ENCODE measurements at places on chromosomes 6 and 20.
A peak's percentile ranks its signal among the peaks of the same experiment; 100 is the strongest.

GRCh38 chr20:37457921-37458320, 63.1 kb upstream of the NNAT start:
- no peak for DNase-seq

- DNase-seq: no peak
Measured at GRCh38 chr20:39800548-39800947, 838.4 kb downstream of the DHX35 start.

DNA sequence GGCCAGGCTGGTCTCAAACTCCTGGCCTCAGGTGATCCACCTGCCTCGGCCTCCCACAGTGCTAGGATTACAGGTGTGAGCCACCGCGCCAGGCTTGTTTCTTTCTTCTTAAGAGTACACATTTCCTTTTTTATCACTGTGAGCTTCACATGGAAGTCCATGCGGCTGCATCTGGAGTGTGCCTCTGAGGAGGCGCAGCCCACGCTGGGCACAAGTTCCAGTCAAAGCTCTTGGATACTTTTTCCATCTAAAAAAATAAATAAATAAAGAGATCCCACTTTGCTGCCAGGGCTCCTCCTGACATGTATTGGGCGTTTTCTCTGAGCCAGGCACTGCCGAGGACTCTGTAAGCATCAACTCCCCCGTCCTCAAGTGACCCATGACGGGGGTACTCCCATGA, 123.0 kb downstream of the PREX1 start:
- no peak for DNase-seq

GRCh38 chr6:78611102-78611620, 256.2 kb upstream of the IRAK1BP1 start:
- DNase-seq: no peak

GRCh38 chr6:11528996-11529395, 8.6 kb upstream of the TMEM170B start:
- no peak for DNase-seq

- DNase-seq: peak; percentile 55
Measured at GRCh38 chr20:4607287-4607713, 114.4 kb upstream of the PRND start.

GRCh38 chr6:144898052-144898689, 613.0 kb downstream of the UTRN start:
- no peak for DNase-seq

DNA sequence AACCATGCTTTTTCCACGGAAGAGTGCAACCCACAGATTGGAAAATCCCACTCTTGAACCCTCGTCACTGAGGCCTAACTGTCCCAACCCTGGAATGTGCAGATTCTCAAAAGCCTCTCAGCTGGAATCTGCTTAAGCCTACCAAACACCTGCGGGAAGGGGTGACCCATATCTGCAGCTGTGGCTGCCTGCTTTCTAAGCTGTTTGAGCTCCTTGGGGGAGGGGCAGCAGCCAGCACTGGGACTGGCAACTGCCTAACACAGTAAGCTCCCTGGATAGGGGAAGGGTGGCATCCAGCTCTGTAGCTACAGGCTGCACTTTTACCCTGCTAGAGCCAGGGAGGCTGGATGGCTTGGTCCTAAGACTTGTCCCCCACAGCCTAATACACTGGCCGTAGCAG, 579.6 kb downstream of the COL12A1 start:
- DNase-seq: no peak

- no peak for DNase-seq
Measured at GRCh38 chr6:81696524-81696923, 56.0 kb downstream of the TENT5A start.

- no peak for DNase-seq
Measured at GRCh38 chr6:36033935-36034334, 6.3 kb downstream of the MAPK14 start.

GRCh38 chr6:128158496-128158895, 257.6 kb upstream of the THEMIS start:
- no peak for DNase-seq

GRCh38 chr6:30480536-30481156, 8.7 kb upstream of the HLA-E start:
- DNase-seq: no peak

- no peak for DNase-seq
Measured at GRCh38 chr20:1706079-1706478, 48.5 kb upstream of the SIRPG start.

- peak; percentile 17 for DNase-seq
Measured at GRCh38 chr6:2378891-2379652, 133.7 kb upstream of the GMDS start.

GRCh38 chr6:33288141-33288920, 708 bp downstream of the WDR46 start:
- no peak for DNase-seq

GRCh38 chr20:44342248-44342647, 5.4 kb downstream of the R3HDML start:
- DNase-seq: peak; percentile 24

- DNase-seq: no peak
Measured at GRCh38 chr6:83216806-83217205, 23.6 kb downstream of the RWDD2A start.

DNA sequence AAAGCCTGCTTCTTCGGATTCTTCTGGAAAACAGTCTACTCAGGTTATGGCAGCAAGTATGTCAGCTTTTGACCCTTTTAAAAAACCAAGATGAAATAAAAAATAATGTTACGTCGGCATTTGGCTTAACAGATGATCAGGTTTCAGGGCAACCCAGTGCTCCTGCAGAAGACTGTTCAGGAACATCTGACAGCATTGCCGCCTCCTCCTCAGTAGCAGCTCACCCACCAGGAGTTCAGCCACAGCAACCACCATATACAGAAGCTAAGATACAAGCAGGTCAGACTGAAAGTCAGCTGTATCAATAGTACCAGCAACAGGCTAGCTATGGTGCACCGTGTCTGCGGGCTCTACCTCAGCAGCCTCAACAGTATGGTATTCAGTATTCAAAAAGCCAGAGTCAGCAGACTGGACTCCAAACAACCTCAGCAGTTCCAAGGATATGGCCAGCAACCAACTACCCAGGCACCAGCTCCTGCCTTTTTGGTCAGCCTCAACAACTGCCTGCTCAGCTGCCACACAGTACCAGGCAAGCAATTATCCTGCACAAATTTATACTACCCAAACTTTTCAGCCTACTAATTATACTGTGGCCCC, 51.9 kb downstream of the BTBD9 start:
- DNase-seq: no peak

- DNase-seq: no peak
Measured at GRCh38 chr6:46918806-46919205, 2.9 kb downstream of the ADGRF5 start.

DNA sequence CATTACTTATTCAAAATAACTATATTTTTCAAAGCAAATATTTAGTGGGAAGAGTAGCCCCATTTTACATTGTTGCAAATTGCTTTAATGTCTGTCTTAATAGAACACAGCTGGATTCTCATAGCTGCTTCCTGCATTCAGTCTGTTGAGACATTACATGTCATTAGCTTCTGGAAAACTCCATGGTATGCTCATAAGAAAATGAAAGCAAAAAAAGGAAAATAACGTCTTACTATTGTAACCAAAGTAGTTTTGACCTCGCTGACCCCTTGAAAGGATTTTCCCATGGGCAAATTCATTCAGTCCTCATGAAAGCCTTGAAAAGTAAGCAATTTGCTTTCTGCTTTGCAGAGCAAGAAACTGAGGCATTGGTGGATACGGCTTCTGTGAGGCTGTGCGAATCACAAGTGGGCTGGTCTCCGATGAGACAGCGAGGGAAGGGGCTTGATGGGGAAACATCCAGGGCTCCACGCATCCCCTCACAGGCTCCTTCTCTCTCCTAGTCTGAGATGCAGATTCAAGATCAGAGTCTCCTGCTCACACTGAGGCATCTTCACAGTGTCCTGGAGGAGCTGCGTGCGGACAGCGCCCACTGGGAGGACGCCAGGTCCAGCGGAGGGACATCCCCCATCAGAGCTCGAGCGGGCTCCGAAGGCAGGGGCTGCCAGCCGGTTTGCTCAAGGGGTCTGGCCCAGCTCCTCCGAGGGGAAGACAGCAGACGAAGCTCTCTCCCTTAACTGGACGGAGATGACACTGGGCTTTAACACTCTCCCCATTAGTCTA, 3.3 kb downstream of the C20orf202 start:
- DNase-seq: no peak

- no peak for DNase-seq
Measured at GRCh38 chr20:62858058-62858830, 3.4 kb downstream of the TCFL5 start.

- no peak for DNase-seq
Measured at GRCh38 chr6:169404828-169405227, 151.2 kb upstream of the THBS2 start.

- no peak for DNase-seq
Measured at GRCh38 chr20:40986774-40987173, 41.8 kb upstream of the TOP1 start.

DNA sequence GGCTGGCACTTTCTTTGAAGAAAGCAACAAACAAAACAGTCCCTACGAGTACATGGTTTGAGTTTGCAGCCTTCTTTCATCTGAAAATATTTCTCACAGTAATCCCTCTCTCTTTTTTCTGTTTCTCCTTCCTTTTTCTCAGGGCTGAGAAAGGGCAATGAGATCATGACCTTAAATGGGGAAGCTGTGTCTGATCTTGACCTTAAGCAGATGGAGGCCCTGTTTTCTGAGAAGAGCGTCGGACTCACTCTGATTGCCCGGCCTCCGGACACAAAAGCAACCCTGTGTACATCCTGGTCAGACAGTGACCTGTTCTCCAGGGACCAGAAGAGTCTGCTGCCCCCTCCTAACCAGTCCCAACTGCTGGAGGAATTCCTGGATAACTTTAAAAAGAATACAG, 80.7 kb upstream of the CLDN20 start:
- DNase-seq: no peak

GRCh38 chr6:16654701-16655100, 106.6 kb downstream of the ATXN1 start:
- no peak for DNase-seq

DNA sequence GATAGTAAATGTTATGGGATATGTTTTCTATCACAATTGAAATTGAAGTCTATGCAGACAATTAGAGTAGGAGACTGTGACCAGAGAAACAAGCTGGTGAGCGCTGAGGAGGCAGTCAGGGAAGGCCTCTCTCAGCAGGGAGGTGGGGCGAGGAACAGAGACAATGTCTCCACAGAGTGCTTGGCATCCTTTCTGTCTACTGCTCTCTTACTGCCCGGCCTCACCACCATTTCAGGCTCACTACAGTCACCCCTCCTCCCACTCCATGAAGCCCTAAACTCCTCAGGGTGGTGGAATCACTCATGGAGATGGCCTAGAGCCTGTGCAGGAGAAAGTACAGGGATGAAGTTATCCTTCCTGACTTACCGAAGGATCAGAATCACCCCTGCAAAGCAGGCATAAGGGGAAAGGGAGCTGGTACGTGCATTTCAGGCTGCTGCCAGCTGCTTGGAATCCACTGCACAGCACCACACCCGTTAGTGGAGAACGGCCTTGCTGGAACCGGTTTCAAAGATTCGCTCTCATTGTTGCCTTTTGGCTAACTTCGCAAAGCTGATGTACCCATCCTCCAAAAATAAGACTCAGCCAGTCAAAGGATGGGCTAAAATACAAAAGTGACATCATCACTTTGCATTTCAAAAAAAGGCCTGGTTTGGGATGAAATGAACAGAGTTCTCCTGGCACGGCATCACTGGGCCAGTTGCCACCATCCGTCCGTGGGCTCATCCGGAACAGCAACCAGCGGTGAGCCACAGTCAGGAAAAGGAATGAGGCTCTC, 67.3 kb downstream of the SLC22A23 start:
- no peak for DNase-seq

- no peak for DNase-seq
Measured at GRCh38 chr6:74753883-74754600, 451.8 kb downstream of the COL12A1 start.

- DNase-seq: peak; percentile 16
Measured at GRCh38 chr6:118812970-118813369, 81.0 kb upstream of the ASF1A start.

DNA sequence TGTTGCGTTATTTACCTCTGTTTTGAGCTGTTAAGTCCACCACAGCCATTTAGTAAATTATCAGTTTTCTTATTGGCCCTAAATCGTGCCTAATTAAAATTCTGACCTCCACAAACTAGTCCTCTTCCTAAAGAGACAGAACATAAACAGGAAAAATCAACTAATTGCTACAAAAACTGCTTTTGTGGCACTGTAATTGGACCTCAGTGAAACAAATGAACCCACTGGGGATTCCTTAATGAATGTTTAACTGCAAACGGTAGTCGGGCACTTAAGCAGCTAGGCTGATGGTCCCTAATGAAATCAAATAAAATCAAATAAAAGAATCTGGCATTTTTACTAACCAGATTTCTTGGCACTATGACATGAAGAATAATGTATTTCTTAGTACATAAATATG, 513.4 kb upstream of the SLC35B3 start:
- DNase-seq: no peak

DNA sequence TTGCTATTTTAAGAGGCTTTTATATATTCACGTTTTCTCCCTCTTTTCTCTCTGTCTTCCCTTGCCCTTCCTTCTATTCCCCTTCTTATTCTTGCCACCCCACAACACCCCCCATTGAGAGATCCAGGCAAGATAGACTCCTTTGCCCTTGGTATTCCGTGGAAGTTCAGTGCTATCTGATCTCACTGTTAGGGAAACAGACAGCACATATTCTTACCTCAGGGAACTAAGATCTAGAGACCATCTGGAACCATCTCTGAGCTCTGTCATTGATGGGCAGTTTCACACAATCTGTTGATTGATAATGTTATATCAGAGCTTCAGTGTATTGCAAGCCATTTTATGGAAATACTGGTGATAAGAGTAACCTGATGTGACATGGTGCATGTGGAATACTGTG, 228.8 kb downstream of the ARID1B start:
- DNase-seq: no peak

GRCh38 chr6:158996856-158997255, 3.1 kb downstream of the RSPH3 start:
- DNase-seq: no peak

- no peak for DNase-seq
Measured at GRCh38 chr6:44674226-44675155, 287.0 kb downstream of the CDC5L start.

GRCh38 chr6:16238057-16238962, at the start of gene GMPR:
GMPR (plus strand) TSS chr6:16238587; CDS start chr6:16238694, 107 bp downstream.
- peak; percentile 79 for DNase-seq

DNA sequence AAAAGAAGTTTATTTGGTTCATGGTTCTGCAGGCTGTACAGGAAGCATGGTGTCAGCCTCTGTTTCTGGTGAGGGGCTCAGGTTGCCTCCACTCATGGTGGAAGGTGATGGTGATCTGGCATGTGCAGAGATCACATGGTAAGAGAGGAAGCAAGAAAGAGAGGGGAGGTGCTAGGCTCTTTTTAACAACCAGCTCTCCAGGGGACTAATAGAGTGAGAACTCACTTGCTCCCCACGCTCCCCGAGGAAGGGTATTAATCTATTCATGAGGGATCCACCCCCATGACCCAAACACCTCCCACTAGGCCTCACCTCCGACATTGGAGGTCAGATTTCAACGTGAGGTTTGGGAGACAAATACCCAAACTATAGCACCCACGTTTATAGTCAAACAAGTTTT, 4.0 kb upstream of the GJB7 start:
- no peak for DNase-seq
